ENCODE measurements at places on chromosomes 4 and X.

GRCh38 chr4:105637408-105638176 lies 70.9 kb downstream of the INTS12 start:
- DNase-seq, result no peak

DNA sequence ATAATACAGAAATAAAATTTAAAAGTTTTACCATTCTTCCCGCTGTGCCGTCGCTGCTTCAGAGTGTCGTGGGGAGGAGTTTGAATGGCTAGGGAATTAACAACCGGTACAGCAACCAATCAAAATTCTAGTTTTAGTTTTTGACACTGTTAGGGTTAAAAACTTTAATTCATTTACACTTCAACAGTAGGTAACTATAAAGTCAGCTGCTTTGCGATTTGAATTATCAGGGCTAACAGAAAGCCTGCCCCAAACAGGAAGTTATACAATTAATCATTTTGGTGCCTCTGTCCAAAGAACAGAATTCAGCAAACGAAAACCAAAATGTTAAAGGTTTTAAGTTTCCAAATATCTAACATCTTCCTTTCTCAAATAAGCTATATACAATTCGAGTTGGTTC lies 2.3 kb downstream of the HNRNPD start:
- no peak for DNase-seq

- no peak for DNase-seq
Measured at GRCh38 chr4:70984589-70984988, 8.9 kb upstream of the DCK start.

DNA sequence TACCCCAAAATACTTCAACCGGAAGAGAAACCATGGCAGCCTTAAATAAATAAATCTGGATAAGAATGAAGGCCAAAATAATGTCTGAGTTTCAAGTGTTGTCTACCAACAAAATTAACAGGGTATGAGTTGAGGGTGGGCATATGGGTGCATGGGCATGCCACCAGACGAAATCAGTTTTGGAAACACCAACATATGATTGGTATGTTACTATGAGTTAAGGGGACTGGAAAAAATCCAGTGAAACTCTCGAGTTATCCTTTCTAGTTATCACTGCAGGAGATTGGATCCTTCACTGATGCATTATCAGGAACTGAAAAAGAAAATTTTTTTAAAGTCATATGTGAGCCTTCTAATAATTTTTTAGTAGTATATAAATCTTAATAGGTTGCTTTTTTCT lies 32.4 kb downstream of the NOCT start:
- no peak for DNase-seq

DNA sequence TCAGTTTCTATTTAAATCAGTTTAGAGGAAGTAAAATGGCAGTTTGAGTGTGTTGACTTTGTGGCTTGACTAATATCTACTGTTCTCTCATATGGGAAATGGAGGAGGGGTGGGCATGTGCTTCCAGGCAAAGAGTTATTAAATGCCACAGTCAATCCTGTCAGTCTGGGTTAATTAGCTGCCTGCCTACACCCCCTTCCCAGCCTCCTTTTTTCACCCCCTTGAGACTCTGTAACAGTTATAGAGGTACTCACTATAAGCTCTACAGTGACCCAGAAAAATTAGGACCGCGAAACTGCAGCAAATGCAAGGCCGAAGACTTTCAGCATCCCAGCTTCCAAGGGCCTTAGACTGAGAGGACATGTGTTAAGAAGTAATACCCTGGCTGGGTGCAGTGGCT lies 165.2 kb downstream of the CORIN start:
- no peak for DNase-seq

DNA sequence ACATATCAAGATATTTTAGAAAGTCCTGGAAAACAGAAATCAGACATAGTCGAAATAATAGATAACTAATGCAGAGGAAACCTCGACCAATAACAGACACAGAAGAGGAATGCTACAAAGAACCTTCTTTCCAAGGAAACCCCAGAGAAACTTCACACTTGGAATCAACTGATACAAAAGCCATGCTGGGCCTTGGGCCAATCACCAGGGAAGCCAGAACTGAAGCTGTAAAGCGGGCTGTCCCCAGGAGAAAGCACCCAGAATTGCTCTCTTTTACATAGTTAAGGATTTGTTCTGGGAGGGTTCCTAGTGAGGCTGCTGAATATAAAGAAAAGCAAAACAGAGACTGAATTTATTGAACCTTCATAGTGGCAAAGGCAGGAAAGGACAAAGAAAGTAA lies 100.5 kb downstream of the PRDM5 start:
- DNase-seq, result no peak

DNA sequence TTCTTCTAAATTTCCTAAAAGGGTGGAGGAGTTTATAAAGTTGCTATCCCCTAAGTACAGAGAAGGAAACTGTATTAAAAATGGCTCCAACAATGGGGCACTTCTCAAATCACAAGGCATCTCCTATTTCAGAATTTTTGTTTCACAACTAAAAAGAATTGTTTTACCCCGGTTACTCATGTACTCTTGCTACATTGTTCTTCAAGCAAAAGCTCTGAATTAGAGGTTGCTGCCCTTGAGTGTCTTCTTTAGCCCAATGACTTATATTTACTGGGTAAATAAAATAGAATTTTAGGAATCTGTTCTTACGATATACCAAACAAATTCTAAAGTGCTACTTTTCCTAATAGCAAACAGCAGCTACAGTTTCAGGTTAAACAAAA lies 67.5 kb downstream of the PPEF2 start:
- DNase-seq, result no peak

- no peak for DNase-seq
Measured at GRCh38 chr4:148196164-148196563, 246.1 kb downstream of the NR3C2 start.

DNA sequence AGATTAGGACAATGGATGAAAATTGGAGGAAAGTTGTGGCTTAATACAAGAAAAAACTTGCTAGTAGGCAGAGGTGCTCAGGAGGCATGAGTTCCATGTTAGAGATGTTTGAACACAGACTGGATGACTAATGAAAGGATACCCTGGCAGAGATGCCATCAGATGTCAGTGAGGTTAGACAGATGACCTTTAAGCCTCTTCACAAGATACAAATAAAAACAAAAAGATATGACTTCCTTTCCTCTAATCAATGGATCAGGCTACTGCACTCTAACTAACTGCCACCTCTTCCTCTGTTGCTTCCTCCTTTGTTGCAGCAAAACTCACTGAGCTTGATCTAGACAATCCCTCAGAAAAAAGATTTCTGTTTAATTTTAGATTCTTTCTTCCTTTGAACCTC lies 14.7 kb downstream of the STAP1 start:
- DNase-seq, result no peak

GRCh38 chr4:36285784-36286480 lies 4.5 kb downstream of the DTHD1 start:
- peak; percentile 36 for DNase-seq

- DNase-seq, result no peak
Measured at GRCh38 chr4:78002260-78002659, 54.9 kb upstream of the FRAS1 start.

- DNase-seq, result no peak
Measured at GRCh38 chr4:75634951-75635350, 4.6 kb upstream of the CDKL2 start.

- DNase-seq, result no peak
Measured at GRCh38 chrX:96835660-96836289, 47.9 kb upstream of the RPA4 start.

Data from activated CD4-positive, CD25-positive, alpha-beta regulatory T cell treated with anti-CD3 and anti-CD28 coated beads, Interleukin-2, amount 50 U/mL, for 16 hours (primary cell).